ENCODE measurements at places on chromosomes 1 and 21. TPM values are rescaled to one million over a fixed set of nuclear protein-coding genes. Genes with fewer than 3 reads are reported as not detected.

TINAGL1 gene
- 9.7 TPM for polyA plus RNA-seq

SAMD11 gene
- 2.4 TPM for polyA plus RNA-seq

FCMR gene
- 3.6 TPM for polyA plus RNA-seq

KRTAP22-2 gene
- polyA plus RNA-seq = not detected

WDR47 gene
- polyA plus RNA-seq = 26.0 TPM

PROK1 gene
- polyA plus RNA-seq = 1.1 TPM

NPHS2 gene
- not detected for polyA plus RNA-seq

TMEM52 gene
- 6.5 TPM for polyA plus RNA-seq

CFHR1 gene
- not detected for polyA plus RNA-seq

CALML6 gene
- 0.27 TPM for polyA plus RNA-seq

NID1 gene
- 20.1 TPM for polyA plus RNA-seq

OR2G6 gene
- not detected for polyA plus RNA-seq

EFNA3 gene
- polyA plus RNA-seq = 34.9 TPM

ABCG1 gene
- 31.4 TPM for polyA plus RNA-seq

NMNAT2 gene
- 12.3 TPM for polyA plus RNA-seq

STYXL2 gene
- polyA plus RNA-seq = 0.10 TPM

MRPS21 gene
- polyA plus RNA-seq = 95.8 TPM

STPG1 gene
- polyA plus RNA-seq = 15.7 TPM

SPRR2A gene
- polyA plus RNA-seq = not detected

All from brain (organoid and tissue), 16 donors.